ENCODE measurements at places on chromosomes 16 and 17.

- peak; percentile 5 for DNase-seq
Observed at GRCh38 chr17:19726631-19727376, 10.4 kb upstream of the SLC47A2 start.

DNA sequence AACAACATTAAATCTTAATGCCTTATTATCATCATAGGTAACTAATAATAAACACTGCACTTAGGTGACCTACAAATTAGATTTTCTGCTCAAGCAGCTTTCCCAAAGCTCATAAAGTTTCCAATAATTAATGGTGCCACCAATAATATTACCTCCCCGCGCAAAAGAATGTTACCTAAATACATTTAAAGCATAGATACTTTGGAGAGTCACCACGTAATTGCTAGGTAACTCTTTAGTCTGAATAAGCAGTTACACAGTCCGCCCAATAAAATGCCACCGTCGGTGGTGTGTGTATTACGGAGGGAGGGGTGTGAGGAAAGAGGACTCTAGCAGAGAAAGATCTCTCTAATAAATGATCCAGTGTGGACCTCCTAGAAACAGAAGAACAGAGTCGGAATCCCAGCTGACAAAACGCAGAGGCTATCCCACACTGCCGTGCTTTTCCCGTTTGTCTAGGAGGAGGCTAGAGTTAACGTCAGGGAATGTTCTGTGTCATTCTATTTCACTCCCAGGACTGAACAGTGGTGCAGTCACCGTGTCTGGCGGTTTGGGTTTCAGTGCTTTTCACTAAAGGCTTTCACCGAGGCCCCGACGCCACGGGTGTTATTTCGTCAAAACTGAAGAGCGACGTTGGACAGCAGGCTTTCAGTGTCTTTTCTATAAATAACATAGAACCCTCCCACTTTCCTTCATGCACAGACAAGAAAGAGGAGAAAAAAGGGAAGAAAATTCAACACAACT is 630 bp downstream of the RNFT1 start:
- peak; percentile 60 for DNase-seq

DNA sequence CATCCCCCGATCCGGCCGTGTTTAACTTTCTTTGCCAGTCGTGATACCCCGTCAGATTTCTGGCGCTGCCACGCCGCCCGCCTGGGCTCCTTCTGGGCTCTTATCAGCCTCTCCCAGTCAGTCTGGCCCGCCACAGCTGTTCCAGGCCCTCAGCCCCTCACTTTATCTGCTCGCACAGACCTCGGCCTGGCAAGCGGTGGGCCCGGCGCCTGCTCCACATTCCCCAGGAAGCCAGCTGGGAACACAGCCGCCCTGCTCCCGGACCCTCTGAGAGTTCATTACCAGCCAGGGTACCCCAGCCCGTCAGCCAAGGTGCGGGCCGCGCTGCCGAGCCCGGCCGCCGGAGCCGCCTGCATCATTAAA is 157.5 kb downstream of the ZNF423 start:
- DNase-seq, result no peak

DNA sequence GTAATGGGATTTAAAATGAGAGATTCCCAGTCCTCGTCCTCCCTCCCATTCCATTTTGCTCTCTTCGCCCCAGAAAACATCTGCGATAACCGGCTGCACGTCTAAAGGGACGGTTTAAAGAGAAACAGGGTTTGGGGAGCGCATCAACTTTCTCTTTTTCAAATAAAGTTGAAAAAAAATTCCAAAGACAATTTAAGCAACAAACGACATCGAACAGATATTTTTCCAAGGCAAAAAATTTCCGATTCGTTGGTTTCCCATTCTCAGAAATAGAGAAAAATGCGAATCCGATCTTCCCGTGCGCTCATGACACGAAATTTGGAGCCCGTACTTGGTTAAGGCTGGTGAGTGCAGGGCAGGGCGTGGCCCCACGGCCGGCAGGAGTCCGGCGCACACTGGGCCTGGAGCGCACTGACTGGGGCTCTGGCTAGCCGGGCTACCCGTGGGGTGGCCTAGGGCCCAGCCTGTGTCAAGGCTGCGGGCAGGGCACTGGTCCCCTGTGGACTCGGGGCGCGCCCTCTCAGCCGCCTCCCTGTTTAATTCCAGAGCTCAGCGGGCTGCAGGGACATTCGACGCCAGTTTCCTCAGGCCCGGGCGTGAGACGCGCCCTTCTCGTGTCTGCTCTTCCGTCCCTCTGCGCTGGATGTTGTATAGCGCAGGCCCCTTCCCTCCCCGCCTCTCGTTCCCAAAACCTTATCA is 17.9 kb upstream of the ZFHX3 start:
- no peak for DNase-seq

DNA sequence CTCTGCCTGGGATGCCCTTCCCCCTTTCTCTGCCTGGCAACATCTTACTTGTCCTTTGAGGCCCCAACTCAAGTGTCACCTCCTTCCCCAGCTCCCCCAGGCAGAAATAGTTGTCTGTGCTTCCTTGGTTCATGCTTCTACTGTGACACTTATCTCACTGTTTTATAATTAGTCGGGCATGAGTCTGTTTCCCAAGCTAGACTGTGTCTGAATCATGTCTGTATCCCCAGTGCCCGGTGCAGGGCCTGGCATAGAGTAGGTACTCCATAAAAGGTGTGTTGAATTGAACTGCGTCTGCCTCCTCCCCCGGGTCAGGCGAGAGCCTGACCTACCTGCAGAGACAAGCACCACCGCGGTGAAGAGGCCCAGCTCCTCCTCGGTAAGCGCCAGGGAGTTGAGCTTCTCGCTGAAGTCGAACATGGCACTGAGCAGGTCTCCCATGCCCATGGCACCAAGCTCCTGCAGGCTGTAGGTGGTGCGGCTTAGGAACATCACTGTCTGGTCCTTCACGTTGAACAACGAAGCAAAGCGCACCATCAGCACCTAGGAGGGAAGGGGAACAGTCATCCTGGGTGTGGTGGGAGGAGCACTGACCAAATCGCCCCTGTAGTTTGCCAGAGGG is 6.7 kb downstream of the NR1D1 start:
- no peak for DNase-seq

DNA sequence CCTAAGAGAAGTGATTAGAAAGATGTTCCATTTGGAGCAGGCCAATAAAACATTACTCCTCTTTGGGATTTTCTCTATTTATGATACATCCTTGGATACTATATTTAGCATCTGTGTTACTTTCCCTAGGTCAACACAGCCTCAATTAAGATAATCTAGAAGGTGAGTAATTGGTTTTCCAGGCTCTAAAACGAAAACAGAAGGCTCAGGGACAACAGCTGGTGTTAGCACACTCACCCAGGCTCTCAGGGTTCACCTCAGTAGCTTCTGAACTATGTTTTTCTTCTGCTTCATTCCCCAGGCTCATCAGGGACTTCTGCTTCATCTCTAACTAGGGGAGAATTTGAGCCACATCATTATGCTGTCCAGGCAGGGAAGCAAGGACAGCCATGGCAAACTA is 76.6 kb downstream of the ZZEF1 start:
- DNase-seq, result no peak

DNA sequence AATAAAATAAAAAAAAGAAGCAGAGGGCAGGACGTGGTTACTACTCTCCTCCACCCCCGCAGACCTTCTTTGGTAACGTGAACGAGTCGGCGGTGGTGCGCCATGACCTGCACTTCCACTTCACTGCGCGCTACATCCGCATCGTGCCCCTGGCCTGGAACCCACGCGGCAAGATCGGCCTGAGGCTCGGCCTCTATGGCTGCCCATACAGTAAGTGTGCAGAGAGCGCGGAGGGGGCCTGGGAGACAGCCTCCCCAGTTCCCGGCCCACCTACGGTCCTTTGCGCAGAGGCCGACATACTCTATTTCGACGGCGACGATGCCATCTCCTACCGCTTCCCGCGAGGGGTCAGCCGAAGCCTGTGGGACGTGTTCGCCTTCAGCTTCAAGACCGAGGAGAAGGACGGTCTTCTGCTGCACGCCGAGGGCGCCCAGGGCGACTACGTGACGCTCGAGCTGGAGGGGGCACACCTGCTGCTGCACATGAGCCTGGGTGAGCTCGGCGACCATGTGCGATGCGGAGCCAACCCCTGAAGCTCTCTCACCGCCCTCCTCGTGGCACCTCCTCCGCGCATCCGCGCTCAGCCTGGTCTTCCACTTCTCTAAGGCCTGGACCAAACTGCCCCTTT is 2.7 kb downstream of the CNTNAP1 start:
- no peak for DNase-seq

GRCh38 chr16:50475170-50475569 is 73.0 kb upstream of the NKD1 start:
- no peak for DNase-seq

DNA sequence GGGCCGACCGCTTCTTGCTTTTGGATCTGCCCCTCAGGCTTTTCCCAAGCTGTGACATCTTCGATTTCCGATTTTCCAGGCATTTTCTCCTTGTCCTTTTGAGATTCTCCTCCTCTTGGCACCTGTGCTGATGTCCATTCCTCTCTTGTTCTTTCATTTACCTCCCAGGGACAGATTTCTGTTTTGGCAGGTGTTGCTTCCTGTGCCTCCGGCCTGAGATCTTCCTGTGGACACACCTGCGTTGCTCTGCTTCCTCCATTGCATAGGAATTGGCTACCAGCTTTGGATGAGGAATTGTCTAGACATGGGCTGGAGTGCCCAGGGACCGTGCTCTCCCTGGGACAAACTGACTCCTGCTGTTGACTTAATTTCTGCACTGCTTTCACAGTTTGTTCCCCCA is 15.1 kb downstream of the GPR179 start:
- no peak for DNase-seq

GRCh38 chr16:67428146-67428731 is 2.7 kb upstream of the HSD11B2 start:
- DNase-seq, result peak; percentile 82

DNA sequence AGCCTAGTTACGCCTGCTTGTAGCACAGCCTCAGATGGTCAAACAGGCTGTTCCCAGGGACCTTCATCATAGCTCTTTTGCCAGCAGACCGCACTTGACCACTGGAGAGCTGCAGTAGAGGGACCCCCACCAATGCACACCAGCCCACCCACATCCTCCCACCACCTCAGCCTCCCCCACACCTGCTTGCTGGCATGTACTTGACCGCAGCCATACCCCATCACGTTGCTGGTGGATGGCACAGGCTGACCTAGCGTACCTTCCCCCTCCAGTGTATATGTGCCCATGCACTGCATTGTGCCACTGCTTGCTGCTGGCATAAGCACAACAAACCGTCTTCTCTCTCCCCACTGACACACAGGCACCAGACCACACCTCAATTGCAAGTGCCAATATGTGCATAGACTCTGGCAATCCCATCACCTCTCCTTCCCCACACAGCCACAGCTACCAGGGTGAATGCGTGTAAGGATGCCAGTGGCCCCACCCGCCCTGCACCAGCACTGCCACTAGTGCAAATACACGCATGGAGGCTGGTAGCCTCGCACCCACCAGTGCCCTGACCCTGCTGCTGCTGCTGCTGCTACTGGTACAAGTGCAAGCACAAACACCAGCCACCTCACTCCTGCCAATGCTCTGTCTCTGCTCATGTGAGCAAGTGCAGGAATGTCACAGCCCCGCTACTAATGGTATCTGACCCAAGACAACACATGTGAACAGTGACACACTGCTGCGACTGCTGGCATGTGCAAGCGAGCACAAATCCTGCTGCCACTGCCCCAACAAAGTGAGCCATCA is 1377.6 kb downstream of the CDH11 start:
- DNase-seq, result no peak
